ENCODE measurements at places on chromosomes 3 and 15.

DNA sequence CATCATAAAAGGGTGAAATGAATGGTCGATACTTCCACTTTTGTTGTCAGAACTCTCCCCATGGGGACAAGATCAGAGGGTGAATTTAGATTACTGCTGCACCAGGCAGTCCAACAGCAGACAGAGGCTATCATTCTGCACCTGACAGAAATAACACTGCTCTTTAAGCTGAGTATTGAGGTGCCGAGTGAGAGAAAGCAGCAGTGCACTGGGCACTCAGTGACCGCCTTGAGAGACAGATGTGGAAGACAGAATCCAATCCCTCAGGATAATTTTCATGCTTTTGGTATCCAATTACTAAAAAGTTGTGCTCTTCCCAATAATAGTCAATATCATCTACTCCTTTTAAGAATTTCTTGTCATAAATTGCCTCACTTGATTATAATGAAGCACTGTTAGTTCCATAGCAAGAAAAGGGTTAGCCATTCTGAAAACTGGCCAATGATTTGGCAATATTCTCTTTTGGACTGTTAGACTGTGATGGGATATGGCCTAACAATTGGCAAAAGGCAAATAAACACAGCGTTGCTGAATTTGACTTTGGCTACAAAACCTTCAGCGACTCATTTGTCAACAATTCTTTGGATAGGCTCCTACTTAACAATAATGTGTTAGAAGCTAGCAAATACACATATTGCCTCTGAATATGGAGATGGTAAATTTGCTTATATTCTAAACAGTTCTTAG, 5.5 kb downstream of the FGF7 start:
- DNase-seq, result no peak

- no peak for DNase-seq
These were observed 21.8 kb downstream of the CTSH start for GRCh38 chr15:78923015-78923414.

DNA sequence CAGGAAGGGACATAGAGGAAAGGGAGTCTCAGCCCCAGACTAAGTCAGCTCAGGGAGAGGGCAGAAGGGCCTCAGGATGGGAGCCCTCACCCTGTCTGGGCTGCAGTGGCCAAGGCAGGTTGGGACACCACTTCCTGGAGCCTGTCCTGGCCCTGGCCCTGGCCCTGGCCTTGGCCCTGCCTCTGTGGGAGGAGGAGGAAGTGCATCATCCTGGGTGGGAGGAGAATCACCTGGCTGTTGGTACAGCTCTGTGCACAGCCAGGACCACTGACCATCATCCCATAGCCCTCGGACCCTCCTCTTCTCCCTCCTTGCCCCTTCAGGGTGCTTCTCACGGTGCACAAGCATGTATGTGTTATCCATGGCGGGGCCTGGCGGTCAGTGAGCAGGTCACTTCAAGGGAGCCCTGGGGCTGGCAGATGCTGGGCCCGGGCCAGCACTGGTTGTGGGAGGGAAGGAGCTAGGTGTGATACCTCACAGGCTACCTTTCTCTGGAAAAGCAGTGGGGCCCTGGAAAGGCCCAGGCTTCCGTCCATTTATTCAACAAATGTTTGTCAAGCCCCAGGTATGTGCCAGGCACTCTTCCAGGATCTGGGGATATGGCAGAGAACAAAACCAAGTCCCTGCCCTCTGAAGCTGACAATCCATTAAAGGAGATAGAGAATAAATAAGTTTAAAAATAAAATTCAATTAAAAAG, 8.2 kb upstream of the APEH start:
- no peak for DNase-seq

DNA sequence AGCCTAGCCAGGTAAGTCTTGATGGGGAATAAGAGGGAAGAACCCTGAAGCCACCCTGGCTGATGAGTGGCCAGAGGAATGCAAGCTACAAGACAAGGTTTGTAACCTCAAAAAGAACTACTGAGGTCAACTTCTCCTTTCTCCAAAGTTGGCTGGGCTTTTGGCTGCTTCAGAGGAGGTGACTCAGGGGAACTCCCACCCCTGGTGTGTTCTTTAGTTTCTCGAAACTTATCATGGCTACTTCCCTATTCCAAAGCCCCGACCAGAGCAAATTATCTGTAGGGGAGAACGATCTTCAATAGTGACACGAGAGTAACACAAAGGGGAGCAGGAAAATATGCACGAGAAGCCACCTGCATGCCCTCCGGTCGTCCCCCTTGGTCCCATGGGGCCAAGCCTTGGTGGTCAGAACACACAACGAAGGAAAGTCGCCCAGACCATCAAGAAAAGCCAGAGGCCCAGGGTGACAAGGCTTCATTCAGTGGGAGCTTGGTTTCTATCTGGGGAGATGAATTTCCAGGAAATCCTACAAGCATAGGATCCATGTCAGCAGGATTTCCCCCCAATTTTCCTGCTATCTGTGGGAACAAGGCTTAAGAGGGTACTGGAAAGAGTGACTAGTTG, 6.5 kb upstream of the BCL2A1 start:
- DNase-seq, result no peak

DNA sequence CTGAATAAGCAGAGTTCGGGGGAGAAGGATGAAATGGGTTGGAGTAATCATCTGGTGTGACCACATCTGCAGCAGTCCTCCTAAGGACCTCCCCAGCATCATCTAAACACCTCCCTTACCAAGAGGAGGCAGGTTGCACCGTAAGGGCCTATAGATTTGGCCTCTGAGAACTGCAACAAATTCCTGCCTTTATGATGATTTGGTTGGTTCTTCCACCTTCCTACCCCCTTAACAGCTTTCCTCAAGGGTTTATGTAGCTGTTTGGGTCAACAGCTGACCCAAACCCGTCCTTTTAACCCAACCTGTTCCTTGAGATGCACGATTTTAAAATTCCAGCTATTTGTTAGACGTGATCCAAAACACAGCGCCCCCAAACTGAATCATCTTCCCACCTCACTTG, 58.2 kb downstream of the AAGAB start:
- no peak for DNase-seq

GRCh38 chr3:38648024-38648658, 1.3 kb downstream of the SCN5A start:
- no peak for DNase-seq

Measured in NT2/D1 (cell line).